A549 treated with AZD2906 at 1 μM for 4 hours (cell line): ENCODE measurements at places on chromosomes 6 and 20. TPM values are rescaled to one million over a fixed set of nuclear protein-coding genes. Genes with fewer than 3 reads are reported as not detected.

Gene EGFL8
- total RNA-seq, result 0.56 to 1.9 TPM (median 1.9 TPM) in 5 replicates

Gene TTLL9
- total RNA-seq, result 0.03 to 0.12 TPM in 2 of 5 replicates, not detected in the others

Gene PCED1A
- total RNA-seq, result 18.9 to 29.6 TPM (median 26.6 TPM) in 5 replicates

Gene C20orf96
- 10.4 to 11.1 TPM (median 10.9 TPM) in 5 replicates for total RNA-seq

Gene CDSN
- total RNA-seq, result 0.03 to 0.06 TPM (median 0.05 TPM) in 4 of 5 replicates, not detected in the other

Gene UST
- 4.2 to 5.0 TPM (median 4.7 TPM) in 5 replicates for total RNA-seq

Gene PRICKLE4
- 0.74 to 1.7 TPM (median 0.76 TPM) in 5 replicates for total RNA-seq

Gene TSHZ2
- not detected in 5 replicates for total RNA-seq

Gene OOEP
- not detected in 5 replicates for total RNA-seq

Gene IP6K3
- total RNA-seq, result 1.5 to 2.5 TPM (median 2.4 TPM) in 5 replicates

Gene ZNF341
- total RNA-seq, result 2.7 to 4.7 TPM (median 3.9 TPM) in 5 replicates

Gene SLCO4A1
- total RNA-seq, result 11.4 to 15.7 TPM (median 14.4 TPM) in 5 replicates

Gene STMN3
- total RNA-seq, result 7.1 to 11.5 TPM (median 9.5 TPM) in 5 replicates

Gene RSPH4A
- total RNA-seq, result 0.12 to 0.20 TPM (median 0.15 TPM) in 5 replicates
